ENCODE measurements at places on chromosomes 7 and 10.

DNA sequence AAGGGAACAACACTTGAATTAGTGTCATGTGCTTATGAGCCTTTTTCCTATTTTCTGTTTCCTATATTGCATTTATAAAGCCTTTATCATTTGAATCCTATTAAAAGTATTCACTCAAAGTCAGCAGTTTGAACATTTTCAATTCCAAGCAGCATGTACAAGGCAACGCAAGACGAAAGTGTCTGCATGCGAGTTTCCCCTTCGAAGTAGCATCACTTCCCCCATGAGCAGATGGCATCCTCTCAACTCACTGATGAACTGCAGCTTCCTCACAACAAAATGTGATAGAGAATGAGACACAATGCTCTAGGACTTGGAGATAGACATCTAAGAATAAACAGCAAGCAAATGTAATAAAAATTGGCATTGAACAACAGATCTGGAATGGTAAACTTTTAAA is 270.7 kb downstream of the PRPF18 start:
- DNase-seq: no peak

- no peak for DNase-seq
Observed at GRCh38 chr7:135300913-135301765, 67.5 kb downstream of the STRA8 start.

- DNase-seq: no peak
Observed at GRCh38 chr7:16212610-16213009, 208.7 kb downstream of the CRPPA start.

DNA sequence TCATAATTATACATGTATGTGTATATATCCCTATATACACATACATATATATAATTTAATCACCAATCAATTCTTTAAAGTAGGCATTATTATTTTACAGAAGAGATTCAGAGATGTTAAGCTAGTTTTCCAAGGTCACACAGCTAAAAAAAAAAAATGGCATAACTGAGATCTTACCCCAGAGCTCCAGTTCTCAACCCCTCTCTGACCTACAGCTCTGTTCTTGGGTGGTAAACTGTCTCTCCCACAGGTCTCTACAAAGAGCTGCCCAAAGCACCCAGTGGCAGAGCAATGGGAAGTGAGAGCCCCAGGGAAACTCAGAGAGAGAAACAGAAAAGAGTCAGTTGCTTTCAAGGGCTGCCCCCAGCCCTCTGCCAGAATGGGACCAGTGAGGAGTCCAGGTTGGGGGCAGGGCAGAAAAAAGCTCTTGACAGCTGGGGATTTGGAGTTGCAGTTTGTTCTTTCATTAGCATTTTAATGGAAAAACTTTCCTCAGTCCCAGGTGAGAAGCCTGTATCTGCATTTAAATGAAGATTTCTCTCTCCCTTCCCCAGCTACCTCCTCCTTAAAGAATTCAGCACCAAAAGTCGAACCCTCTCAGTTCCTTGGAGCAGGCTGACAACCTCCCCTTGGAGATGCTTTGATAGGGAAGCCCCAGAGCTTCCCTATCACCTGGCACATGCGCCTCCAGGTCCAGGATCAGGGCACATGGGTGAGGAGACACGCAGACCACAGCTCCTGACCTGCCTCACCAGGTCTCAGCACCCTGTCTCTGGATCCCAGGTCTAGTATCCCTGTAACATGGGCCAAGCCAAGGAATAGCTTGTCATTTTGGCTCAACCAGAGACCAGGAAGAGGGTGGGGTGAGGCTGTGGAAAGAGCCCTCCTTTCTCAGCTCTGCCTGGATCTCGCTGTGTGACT is 388.1 kb downstream of the PLXNA4 start:
- DNase-seq: no peak

- DNase-seq: no peak
Observed at GRCh38 chr10:128095753-128096469, 30.3 kb downstream of the MKI67 start.

GRCh38 chr10:43205681-43206390 is 61.0 kb downstream of the RASGEF1A start:
- DNase-seq: peak; percentile 70

GRCh38 chr7:56174875-56175760 is 58.9 kb upstream of the NUPR2 start:
- peak; percentile 71 for DNase-seq

GRCh38 chr10:132130286-132131265 is 56.2 kb upstream of the DPYSL4 start:
- DNase-seq: peak; percentile 46

- no peak for DNase-seq
Observed at GRCh38 chr7:151428378-151429236, 11.3 kb downstream of the CRYGN start.

- DNase-seq: no peak
Observed at GRCh38 chr10:43195557-43195956, 57.3 kb downstream of the CSGALNACT2 start.

GRCh38 chr7:158281441-158281840 is 306.2 kb downstream of the PTPRN2 start:
- DNase-seq: peak; percentile 7

- no peak for DNase-seq
Observed at GRCh38 chr10:49228677-49229076, 40.5 kb upstream of the TMEM273 start.

- DNase-seq: no peak
Observed at GRCh38 chr10:42556931-42557330, 81.4 kb downstream of the ZNF33B start.

DNA sequence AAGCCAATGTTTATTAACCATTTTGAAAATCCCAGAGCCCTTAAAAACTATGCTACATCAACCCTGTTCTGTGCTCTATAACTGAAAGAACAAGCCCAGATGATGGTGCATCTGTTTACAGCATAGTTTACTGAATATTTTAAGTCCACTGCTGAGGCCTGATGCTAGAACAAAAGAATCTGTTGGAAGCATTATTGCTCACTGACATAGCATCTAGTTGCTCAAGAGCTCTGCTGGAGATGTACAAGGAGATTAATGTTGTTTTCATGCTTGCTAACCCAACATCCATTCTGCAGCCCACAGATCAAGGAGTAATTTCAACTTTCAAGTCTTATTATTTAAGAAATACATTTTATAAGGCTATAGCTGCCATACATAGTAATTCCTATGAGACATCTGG is 181.3 kb upstream of the FEZF1 start:
- no peak for DNase-seq

GRCh38 chr10:133467286-133467911 is 13.7 kb downstream of the SCART1 start:
- DNase-seq: no peak

GRCh38 chr7:19491821-19492452 is 216.9 kb downstream of the POLR1F start:
- DNase-seq: no peak

GRCh38 chr10:73404690-73405089 is 9.2 kb downstream of the ANXA7 start:
- DNase-seq: no peak

DNA sequence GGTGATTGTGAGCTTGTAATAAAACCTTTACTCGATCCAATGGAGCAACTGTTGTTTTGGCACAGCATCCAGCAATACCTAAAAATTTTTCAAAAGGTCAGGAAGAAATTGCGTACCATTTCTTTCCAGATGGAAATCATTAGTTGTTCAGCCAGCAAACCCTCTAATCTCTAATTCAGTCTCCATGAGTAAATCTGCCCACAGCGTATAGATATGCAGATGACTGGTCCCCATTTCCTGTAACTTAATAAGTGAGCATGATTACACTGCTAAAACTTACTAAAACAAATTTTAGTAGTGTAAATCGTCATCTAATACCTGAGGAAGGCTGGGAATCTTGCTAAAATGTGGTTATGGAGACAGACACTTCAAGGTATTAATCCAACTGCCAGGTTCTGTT is 10.6 kb downstream of the SLC25A16 start:
- no peak for DNase-seq

DNA sequence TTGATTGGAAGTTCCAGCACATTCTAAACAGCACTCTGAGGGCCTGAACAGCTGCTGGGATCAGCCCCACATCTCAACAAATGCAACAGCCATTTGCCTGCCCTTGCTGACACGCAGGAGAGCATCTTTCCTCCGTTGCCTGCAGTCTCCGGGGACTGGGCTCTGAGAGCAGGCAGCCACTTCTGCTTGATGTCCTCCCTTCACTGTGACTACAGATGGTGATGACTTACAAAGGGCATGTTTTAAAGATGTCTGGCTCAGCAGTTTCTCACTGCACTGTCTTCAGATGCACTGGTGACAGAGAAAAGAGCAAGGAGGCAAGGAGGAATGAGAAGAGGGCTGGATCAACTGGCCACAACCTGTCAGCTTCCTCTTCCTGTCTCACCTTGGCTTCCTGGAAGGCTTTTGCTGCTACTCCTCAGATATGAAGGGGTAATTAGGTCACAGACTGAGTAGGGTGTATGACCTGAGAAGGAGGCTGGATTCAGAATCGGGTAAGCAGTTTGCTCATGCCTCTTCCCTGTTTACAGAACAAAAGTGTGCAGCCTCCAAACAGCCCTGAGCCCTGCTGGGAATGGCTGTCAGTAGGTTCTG is 143.5 kb upstream of the GHITM start:
- DNase-seq: no peak
